ENCODE measurements at places on chromosomes 16 and 17. TPM values are rescaled to one million over a fixed set of nuclear protein-coding genes. Genes with fewer than 3 reads are reported as not detected.

The JPH3 gene
- total RNA-seq = 56.0 TPM

DNA sequence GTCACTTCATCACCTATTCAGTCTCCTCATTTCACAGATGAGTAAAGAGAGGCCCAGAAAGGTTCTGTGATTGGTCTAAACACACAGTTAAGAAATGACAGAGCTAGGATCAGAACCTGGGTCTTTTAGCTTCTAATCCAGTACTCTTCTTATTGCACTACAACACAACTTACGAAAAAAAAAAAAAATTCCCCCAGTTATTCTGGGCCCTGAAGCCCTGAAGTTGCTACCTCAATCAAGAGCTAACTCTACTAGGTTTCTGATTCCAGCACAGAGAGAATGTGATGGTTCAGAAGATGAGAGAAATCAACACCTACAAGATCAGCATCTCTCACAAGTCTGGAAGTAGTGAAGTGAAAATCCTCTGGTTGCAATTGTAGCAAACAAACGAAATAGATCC lies 37.3 kb downstream of the GRB7 start:
- DNase-seq = no peak

The TMED6 gene
- total RNA-seq = not detected

DNA sequence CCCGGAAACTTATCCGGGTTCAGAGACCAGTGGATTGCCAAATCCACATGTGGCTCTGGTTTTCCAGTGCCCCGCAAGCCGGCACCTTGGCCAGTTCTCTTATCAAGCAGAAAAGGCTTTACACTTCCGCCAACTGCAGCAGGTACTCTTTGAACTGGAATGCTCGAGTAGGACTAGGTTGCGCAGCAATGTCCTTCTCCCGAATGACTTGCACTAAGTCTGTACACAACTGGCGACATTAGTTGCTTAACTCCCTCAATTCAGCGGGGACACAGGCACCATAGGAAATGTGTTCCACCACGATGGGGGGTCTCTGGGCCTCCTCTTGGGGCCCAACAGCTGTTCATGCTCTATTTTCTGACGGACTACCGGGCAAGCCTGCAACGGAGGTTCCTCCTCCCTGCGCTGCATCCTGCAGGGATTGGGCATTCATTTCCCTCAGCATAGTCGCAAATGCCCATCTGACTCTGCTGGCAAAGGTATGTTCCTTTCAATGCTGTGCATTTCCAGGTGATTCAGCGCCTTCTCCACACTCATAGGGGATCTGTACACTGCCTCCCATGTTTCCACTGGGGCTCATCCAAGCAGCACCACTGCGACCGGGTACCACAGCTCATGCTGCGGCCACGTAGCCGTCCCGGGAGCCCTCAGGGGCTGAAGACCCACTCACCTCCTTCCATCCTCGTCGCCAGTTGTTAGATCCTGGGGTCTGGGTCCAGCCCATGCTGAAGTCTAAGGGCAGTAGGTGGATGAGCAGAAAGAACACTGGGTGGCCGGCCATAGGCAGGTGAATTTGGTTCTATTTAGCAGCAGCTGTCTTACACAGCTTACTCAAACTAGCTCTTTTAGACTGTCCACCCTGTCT lies 34.2 kb upstream of the APPBP2 start:
- DNase-seq = no peak

The DYNLRB2 gene
- 1.1 TPM for total RNA-seq

The AP1G1 gene
- 119 TPM for total RNA-seq

DNA sequence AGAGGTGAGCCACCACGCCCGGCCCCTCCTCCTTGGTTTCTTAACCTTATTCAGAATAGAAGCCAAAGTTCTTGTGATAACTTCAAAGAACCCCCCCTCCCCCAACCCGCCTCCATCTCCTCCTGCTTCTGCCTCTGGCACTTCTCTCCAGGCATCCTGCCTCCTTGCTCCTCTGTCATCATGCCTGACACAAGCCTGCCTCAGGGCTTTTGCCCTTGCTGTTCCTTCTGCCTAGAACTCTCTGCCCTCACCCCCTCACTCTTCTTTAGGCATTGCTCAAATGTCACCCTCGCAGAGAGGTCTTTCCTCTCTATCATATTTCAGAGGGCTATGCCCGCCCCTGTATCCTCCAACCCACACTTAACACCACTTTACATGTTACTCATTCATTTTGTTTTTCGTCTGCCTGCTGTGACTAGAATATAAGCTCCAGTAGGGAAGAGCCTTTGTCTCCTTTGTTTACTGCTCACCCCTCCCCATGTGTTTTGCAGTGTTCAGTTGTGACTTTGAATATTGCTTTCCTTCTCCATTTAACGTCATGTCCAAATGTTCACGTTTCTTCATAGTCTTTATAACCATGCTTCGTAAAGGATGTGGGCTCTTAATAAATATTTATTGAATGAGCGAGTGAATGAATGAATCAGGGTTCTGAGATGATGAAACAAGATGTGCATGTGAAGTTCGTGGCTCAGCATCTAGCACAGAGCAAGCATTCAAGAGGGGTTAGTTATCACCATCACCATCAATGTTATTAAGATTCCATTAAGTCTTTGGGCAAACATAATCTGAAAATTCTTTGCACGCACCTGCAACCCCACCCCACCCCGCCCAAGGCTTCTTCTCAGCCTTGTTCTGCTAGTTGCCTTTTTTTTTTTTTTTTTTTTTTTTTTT lies 186.2 kb upstream of the WSCD1 start:
- no peak for DNase-seq

Data from occipital lobe (tissue), 3 donors.